ENCODE measurements at places on chromosomes 3 and 15.

DNA sequence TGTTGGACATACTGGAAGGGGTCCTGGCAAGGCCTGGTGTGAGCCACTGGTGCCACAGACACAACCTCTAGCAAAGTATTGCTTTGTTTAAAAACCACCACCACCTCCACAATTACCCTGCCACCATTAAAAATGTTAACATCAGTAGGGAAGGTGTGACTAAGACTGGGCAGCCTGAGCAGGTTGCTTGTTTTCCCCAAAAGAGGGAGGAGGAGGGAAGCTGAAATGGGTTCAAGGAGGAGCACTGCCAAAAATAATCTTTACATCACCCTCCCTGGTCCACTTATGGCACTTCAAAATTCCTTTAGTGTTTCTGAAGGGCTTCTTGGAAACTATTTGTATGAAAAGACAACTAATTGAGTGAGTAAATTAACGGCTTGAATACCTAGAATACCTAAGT lies 99.8 kb upstream of the FGF7 start:
- no peak for DNase-seq

GRCh38 chr15:59124261-59124660 lies 19.3 kb downstream of the CCNB2 start:
- DNase-seq: no peak

DNA sequence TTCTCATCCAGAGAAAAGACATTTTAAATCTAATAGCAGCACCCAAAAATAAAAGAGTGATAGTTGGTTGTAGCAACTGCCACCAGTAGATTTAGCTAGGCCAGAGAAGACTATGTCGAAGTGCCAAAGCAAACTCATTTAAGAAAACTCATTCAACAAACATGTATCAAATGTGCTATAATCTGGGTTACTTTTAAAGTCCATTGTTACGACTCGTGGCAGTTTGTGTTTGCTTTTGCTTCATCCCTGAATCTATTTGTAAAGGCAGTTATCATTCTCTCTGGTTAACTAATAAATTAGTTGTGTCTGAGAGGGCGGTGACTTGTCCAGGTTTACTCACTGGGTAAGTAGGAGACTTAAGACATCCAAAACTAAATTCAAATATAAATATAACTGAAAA lies 159.4 kb downstream of the ZIC4 start:
- no peak for DNase-seq

GRCh38 chr3:125434582-125435011 lies 59.5 kb upstream of the ZNF148 start:
- DNase-seq: no peak

DNA sequence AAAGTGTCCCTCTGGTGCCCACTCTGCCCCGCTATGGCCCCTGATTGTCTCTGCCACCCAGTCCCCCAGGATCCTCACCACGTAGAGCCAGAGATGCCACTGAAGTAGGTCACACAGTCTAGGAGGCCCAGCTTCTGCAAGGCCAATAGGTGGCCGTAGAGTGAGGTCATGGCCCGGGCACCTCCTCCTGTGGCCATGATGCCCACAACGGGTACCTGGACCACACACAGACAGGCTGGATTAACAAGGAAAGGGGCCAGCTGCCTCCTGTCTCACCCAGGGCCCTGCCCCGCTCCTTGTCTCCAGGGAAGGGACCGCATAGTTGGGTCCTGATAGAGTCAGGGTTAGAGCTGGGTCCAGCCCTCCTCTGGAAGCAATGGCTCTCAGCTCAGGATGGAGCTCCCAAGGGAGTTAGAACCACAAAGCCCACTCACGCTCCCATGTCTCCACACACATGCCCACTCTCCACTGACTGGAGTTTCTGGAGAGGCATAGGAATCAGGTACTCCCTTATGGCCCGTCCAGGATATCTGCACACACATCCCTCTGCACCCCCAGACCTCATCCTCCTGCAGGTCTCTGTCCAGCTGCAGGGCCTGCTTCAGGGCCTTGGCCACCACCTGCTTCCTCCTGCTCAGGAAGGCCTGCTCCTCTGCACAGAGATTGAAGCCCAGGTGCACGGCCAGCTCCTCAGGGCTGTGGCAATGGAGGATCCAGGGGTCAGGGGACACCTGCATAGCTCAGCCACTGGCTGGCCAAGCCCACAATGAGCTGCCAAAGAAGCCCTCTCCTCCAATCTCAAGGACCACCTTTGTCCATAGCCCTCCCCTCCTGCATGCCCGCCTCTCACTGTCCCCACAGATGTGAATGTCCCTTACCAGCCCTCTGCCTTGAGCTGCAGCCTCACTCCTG lies 13.2 kb downstream of the PLA2G4D start:
- no peak for DNase-seq

DNA sequence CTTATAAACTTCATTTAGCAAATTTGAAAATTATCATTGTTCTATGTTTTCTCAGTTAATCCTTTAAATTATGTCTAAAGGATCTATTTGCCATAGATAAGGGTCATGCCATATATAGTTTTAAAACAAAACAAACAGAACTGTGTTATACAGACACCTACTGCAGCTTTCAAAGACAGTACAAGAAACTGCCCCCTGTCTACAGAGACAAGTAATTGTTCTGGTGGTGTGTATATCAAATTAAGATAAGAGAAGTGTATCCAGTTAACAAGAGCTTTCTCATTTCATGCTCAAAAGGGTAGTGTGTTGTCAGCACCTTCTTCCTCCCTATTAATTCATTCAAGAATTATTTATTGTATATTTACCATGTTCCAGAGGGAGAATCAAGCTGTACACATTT lies 201.2 kb downstream of the FMN1 start:
- no peak for DNase-seq

DNA sequence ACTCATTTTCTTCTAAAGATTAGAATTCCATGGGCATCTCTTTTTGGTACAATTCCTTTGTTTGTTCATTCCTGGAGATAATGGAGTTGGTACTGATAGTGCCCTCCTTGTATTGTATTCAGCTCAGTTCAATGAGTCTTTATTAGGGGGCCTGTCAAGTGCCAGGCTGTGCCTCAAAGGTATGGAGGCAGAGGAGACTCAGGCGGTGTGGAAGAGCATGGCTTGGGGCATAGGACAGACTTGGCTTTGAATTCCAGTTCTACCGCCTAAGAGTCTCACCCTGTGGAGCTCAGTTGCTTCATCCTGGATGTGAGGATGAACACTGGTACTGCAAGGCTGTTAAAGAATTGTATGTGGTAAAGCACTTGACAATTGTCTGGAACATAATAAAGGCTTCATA lies 196.6 kb upstream of the IL12A start:
- DNase-seq: no peak

- DNase-seq: no peak
Observed at GRCh38 chr3:46609212-46609721, 3.1 kb upstream of the FAM240A start.

DNA sequence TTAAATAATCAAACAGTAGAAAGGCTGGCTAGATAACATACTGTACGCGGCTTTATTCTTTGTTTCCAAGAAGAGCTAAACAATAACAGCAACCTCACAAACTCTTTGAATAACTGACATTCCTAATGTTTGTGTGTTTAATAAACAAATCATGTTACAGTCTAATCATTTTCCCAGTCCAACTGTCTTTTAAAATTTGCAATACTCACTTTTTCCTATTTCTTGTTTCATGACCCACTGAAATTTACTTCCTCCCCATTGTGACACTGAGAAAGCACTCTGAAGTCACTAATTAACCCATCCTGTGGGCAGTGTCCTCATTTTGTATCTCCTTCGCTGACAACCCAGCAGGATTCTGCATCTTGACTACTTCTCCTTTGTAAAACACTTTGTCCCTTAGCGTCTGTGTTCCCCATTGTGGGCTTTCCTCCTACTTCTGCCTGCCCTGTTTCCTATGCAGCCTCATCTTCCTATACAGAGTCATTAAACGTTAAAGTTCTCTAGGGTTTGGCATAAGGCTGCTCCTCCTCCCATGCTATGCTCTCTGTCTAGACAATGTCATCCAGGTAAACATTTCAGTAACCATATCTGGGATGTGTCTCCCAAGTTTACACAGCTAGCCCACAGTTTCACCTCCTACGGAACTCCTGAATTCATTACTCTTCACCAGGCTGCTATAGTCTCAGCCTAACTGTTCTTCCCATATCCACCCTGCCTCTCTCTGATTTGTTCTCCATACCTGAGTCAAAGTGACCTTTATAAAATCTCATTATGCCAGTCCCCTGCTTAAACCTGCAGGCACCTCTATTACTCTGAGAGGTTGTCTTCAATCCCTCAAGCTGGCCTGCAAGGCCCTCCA lies 148.9 kb downstream of the GREM1 start:
- DNase-seq: no peak

DNA sequence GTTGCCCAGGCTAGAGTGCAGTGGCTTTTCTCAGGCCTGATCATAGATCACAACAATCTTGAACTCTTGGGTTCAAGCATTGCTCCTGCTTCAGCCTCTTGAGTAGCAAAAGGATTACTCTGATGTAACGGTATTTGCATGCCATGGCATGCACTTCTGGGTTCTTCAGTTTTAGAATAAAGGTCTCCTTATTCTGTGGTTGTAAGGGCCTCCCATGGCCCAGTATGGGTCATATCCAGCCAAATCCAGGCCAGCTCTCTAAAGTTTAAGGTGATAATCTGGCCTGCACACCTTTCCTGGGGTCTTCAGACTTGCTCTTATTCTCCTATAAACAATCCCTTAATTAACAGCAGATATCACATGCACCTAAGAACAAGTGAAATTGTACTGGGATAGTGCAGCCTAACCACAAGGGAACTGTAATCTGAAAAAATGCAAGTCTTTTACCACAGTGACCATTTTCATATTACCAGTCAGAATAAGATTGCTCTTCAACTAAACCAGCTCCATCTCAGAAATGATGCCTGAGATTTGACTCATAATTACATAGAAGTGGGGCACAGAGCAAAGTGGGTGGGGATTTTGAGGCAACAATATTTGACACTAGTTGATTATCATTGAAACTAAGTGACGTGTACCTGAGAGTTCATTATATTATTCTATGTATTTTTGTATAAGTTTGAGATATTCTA lies 25.4 kb downstream of the COMMD2 start:
- DNase-seq: no peak

DNA sequence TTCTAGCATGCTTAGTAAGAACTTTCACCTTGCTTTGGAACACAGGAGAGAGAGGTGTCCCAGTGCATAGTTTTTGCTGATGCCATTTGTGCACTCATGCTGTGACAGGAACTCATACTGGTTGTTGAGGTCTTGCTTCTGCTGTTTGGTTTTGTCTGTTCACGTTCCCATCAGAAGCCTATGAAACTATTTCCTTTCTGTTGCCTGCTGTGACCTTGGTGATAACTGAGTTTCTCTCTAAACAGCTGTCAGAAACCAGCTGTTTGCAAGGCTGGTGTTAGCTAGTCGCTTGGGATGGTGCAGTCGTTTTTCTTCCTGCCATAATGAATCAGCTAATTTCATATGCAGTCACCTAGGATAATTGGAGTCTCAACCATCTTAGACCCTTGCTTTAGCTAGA lies 724.1 kb downstream of the GRM7 start:
- DNase-seq: no peak

DNA sequence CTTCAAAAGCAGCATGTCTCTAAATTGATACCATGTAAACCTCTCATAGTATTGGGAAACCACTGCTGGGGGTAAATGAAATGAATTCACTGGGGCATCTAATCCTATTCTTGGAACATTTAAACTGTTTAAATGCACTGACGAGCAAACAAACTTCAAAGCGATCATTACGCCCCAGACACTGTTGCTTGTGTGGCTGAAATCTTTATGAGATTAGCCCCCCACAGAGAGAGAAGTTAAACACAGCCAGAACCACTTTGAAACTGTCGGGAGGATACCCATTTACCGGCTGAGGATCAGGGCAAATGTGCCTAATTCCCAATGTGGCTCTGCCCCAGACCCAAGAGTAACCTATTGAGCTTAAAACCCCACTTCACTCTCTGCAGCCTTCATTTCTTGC lies 308.4 kb upstream of the CDIN1 start:
- no peak for DNase-seq

GRCh38 chr3:30643763-30644462 lies 37.5 kb downstream of the TGFBR2 start:
- DNase-seq: no peak

DNA sequence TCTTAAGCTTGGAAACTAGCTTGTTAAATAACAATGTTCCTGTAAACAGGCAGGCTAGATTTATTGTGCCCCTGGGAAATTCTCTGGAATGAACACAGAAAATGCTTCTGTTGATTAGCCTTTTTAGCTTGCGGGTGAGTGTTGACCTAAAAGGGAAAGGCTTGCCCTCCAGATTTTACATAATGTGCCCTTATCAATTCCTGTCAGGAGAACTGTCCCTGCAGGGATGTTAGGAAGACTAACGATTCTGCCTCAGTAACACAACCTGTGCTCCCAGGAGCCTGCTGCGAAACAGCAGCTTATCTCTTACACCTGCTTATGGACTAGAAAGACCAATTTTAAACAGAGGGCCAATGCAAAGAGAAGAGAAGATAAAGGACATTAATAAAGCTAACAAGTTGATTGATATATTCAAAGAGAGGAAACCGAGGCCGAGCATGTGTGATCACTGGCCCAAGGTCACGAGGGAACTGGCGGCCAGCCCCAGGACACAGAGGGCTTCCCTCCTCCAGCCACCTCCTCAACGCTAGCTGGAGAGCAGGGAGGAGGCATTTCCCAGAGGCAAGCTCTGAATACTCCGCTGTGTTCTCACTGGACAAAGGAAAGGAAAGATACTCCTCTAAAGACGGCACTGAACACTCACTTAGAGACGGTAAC lies 48.4 kb upstream of the TJP1 start:
- DNase-seq: no peak

GRCh38 chr3:158700559-158700958 lies 28.1 kb upstream of the LXN start:
- no peak for DNase-seq

DNA sequence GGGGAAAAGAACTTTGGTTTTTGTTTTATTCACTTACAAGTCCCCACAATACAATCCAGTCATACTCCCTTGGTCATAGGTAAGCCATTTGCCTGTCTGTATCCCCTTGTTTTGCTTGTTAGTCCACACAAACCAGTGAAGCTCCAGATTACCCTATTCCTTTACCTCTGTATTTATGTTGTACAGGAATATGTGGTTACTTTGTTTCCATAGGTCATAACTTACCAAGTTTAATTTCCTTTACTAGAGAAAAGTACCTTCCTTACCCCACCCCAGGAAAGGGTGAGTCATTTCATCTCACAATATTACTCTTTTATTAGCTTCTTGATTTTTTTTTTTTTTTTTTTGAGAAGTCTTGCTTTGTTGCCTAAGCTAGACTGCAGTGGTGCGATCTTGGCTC lies 113.4 kb upstream of the LRRFIP2 start:
- no peak for DNase-seq

GRCh38 chr15:65630760-65631159 lies 9.0 kb downstream of the SLC24A1 start:
- no peak for DNase-seq

GRCh38 chr3:167969548-167969947 lies 126.2 kb downstream of the GOLIM4 start:
- DNase-seq: no peak

- DNase-seq: peak; percentile 46
Observed at GRCh38 chr3:122132949-122133540, 50.4 kb upstream of the CASR start.

GRCh38 chr3:169041677-169042171 lies 621.8 kb downstream of the MECOM start:
- peak; percentile 66 for DNase-seq

GRCh38 chr15:87083201-87083600 lies 1003.5 kb downstream of the AGBL1 start:
- DNase-seq: no peak
